ENCODE measurements at places on chromosomes 5 and 9.

GRCh38 chr5:158463188-158463587, 604.2 kb upstream of the CLINT1 start:
- no peak for DNase-seq

DNA sequence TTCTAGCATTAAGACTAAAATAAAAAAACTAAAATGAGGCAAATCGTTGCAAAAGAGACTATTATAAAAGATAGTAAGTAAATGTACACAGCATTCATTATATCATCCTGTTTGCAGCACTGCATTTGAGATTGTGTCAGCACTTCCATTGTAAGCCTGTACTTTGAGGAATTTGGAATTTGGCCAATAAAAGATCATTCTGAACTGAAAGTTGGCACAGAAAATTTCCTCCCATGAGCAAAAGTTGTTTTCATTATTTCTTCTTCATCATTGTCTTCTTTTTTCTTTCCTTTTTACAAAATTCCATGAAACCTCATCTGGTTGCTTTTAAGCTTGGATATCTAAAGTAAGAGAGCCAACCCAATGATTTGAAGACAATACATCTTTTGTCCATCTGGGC, 199.3 kb upstream of the ADAMTSL1 start:
- DNase-seq = peak; percentile 86

DNA sequence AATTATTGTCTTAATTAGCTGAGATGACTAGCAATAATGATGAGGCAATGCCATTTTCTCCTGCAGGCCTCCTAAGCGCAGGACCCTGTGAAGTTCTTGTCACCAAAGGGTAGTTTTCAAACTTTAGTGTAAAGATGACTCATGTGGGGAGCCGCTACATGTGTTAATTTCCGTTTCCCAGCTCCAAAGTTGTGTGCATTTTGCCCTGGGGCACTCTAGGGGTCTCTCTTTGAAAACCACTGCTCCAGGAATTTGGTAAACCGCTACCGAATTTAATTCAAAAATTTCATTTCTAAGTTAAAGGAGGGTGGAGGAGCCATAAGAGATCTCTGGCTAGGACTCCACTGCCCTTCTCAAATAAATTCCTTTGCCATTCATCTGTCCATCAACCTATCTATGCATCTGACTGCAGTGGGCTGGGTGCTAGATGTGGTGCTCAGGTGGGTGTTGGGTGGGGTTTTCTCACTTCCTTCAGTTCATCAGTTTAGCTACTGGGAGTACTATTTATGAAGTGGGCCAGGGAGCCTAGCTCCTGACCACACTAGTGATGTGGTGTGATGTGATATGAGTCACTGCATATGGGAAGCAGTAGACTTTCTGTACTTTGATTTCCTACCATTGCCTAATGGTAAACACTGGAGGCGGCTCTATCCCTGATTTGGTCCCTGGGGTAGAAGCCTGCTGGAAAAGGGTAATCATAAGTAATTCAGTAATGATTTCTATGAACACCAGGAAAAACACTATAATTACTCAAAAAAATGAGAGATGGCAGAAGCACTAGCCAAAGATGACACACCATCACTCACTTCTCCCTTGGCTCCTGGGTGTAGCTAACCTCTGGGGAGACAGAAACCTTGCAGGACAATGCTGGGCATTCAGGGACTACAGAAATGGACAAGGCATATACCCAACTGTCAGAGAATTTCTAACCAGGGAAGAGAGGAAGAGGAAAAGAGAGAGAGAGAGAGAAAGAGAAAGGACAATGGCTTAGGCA, 4.0 kb upstream of the ZSWIM6 start:
- peak; percentile 54 for DNase-seq

DNA sequence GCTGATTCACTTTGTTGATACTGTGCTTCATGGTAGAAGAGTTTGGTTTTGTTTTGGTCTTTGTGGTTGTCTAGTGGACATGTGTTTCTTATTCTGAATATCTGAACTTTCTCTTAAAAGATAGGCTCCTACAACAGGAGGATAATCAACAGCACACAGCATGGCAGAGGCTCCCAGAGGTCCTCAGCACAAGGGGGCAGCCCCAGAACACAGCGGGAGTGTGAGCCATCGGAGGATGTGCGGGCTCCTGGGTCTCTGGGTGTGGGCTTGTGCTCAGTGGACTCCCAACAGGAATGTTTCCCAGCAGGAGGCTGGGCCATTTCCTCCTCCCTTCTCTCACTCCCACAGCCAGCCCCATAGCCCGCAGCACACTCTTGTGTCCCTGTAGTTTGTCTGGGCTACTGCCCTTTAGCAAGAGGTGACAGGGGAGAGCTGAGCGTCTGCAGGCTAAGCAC, 164.3 kb upstream of the OTULINL start:
- peak; percentile 35 for DNase-seq

DNA sequence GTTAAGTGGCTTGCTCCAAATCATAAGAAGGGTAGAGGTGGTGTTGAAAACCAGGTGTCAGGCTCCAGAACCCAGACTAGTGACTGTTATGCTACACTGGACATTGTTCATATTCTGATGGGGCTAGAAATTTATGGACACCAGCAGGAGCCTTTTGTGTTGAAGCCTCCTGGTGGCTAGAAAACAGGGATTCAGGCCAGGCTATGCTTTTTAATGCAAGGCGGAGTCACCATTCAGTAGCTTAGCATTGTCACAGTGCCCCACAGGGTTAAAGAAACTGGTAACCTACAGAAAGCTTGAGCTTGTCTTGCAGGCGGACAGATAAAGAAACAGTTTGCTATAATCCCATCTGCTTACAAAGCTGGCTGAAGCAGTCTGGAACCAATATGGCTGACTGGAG, 23.0 kb upstream of the GOLM1 start:
- no peak for DNase-seq

DNA sequence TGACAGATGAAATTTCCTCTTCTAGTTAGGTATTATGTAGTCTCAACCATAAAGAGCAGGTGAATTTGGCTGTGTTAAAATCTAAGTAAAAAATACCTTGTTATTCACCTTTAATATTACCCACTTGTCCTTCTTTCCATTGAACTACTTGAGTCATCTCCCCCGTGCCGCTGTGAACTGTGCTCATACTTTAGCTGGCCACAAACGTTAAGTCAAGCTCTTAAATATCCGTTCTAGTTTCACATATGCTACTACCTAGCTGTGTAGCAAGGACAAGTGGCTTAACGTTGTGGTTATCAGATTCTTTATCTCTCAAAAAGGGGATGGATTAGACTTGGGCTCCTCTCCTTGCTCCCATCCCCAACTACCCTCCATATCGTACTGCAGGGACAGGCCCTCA, 110.4 kb downstream of the EFNA5 start:
- no peak for DNase-seq

DNA sequence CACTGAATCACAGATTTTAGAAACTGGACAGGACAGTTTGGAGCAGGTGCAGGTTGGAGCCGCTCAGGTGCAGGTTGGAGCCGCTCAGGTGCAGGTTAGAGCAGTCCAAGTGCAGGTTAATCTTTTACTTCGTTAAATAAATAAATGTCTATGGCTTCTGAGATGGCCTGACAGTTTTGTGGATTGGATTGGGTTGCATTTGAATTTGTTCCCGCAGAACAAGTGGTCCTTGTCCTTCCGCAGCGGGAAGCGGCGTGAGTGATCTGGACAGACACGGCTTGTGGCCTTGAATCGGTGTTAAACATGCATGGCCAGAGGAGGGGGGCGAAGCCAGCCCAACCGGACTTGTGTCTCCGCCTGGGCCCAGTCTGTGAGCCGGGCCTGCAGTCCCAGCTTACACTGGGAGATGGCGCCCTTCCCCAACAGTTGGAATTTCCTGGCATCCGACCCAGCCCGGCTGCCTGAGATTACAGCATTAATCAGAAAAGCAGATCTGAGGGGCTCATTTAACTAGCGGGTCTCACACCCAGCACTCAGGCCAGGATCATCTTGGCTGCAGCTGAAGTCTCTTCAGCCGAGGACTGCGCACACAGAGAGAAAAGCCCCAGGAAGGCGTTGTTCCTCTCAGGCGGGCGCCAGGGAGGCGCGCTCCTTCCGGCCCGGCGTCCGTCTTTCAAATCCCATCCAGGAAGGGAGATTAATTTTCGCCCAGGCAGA, 1.5 kb upstream of the OLFM1 start:
- DNase-seq = peak; percentile 74

DNA sequence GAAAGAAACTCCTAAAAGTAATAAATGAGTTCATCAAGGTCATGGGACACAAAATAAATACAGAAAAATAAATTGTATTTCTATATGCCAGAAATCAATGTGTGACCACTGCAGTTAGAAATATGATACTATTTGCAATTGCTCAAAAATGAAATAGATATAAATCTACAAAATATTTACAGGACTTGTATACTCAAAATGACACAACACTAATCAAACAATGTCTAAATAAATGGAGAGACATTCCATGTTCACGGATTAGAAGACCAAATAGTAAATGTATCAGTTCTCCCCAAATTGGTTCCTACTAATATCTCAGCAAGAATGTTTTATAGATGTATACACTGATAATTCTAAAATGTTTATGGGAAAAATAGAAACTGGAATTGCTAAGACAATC, 345.3 kb downstream of the NR2F1-AS1 start:
- no peak for DNase-seq

GRCh38 chr5:157326440-157327005, 60.6 kb downstream of the CYFIP2 start:
- DNase-seq = no peak

DNA sequence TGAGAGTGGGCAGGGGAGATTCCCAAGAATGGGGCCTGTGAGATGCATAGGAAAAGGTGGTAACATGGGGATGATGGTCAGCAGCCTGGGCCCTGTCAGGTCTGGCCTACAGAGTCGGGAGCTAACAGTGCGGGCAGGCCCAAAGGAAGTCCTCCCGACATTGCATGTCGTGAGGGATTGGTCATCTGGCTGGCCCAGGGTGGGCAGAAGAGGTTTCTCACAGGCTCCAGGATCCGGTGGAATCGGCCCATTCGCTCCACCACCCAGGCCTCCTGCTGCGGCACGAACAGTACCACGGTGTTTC, 514 bp downstream of the STOML2 start:
- DNase-seq = peak; percentile 38

DNA sequence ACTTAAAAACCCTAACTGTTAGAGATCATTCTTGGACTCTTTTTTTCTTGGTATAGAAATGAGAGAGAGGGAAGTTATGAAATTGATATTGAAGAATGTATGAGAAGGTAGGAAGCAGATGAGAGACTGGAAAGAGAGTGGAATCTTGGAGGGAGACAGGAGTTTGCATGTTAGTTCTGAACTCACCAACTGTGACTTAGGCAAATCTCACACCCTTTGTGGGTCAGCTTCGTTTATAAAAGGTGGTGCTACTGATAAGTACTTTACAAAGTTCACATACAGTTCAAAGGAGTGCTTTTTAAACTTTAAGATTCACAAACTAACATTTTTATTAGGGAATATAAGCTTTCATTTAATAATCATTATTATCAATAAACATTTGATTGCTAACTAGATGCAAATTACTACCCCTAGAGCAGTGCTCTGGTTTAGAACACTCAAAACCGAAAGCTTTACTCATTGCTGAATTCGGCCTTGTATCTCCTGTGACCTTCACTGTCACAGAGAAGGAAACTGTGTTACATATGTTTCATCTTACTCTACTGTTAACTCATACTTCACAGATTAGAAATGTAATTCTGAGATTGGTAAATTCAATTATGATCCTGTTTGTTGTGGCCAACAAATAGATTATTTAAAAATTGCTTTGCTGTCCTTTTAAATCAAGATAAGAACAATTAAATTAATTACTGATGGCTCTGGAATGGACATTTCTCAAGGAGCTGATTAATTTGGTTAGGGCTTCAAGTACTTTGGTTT, 143.2 kb downstream of the RMI1 start:
- DNase-seq = no peak

DNA sequence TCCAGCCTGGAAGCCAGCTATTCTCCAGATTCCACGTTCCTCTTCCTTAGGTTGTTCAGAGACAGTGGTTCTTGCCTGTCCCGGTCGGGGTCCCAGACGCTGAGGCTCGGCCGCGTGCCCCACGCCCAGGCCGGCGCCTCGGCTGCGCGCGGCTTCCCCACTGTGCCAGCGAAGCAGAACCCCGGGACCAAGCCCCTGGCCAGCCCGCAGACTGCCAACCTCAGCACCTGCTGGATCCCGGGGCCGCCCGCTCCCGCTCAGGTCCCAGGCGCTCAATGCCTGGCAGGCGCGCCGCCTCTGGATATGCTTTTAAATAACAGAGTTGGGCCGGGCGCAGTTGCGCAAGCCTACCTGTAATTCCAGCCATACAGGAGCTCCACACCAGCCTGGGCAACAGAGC, 195.5 kb downstream of the MAN2A1 start:
- no peak for DNase-seq

GRCh38 chr9:86713470-86713869, 233.8 kb downstream of the GAS1 start:
- no peak for DNase-seq

DNA sequence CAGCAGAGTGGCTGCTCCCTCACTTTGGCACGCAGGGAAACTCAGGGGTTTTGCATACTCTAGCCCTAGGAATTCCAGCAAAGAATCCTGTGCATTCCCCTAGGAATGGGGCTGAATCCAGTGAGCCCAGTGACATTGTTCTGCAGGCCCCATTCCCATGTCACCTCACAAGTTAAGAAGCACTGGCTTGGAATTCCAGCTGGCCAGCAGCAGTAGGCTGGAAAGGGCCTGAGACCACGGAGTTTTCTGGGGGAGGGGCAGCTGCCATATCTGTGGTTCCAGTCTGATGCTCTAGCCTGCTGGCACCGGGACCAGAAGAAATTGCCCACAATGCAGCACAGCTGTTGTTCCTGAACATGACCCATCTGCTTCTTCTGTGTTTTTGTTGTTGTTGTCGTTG, 217.6 kb upstream of the DMRTA1 start:
- DNase-seq = no peak

DNA sequence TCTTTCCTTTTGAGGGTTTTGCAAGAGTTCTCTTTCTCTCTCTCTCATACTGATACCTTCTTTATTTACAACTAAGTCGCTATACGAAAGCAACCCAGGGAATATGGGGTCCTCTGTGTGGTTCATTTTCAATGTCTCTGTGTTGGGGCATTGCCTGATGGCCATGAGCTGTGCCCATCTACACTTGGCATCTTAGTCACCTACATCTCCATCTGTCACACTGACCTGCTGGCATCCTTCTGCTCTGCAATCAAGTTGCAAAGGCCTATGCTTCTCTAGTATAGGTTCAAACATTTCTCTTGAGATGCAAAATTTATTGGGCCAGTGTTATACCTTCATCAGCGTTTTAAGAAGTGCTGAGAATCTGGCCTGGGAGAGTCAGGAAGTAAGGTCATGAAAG, 228.2 kb downstream of the MTRR start:
- DNase-seq = no peak

- no peak for DNase-seq
Measured at GRCh38 chr9:4066682-4067081, 233.2 kb downstream of the GLIS3 start.
